NCI-H1930 (cell line): ENCODE measurements at places on chromosomes 4 and X.
A peak's percentile ranks its signal among the peaks of the same experiment; 100 is the strongest.

DNA sequence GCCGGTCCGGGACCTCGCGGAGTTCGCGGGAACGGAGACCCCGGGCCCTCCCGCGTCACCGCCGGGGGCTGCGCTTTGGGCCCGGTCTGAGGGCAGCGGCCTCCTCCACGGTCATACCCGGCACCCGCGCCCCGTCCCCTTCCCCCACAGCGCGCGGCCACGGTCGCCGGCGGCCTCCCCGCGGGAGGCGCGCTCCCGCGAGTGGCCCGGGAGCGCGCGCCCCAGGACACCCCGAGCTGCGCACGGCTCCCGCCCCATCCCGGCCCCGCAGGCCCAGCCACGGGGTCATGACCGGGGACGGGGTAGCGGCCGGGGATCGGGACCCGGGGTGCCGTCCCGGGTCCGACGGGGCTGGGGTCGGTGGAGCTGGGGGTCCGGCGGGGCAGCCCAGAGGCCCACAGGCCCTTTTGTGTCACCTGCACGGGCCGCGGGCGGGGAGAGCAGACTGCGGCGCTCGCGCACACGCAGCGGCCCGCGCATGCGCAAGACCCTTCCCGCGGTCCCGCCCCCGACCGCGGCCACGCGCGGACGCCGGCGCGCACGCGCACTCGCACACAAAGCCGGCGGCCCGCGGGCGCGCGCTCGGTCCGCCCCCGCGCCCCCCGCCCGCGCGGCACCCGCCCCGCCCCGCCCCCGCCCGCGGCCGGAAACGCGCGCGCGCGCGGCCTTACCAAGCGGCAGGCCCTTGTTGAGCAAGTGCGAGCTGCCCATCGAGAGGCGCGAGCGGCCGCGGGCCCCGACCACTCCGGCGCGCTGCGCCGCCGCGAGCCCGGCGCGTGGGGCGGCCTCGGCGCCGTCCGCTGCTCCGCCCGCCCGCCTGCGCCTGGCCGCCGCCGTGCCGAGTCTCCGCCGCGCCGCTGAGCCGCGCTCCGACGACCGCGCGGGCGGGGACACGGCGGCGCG, at the start of gene CTBP1:
CTBP1 (minus strand) TSS at position 886 of the 903 bp plus-strand sequence. CDS start 7,799 bp downstream, outside the sequence.
- peak; percentile 66 for DNase-seq

DNA sequence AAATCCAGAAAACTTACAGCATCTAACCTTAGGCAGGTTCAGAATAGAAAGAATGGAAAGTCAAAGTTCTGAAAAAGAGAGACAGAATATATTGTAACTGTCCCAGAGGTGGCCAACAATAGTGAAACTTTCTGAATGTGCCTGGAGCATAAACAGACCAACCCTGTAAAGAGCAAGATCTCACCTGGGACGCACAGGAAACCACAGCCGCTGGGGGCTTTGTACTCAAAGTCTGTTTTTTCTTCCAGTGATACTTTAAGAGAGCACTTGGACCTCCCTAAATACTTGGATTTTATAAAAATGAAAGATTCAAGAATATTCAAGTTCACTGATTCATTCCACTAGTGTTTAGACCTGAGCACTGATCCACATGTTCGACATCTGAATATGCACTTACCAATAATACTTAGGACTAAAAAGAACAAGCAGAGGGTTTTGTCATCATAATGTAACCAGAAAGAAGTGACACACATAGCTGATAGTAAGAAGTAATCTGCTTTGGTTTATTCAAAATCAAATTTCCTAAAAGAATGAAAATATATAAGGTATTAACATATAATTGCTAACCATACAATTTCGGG, 35.3 kb downstream of the ARAP2 start:
- no peak for DNase-seq

- DNase-seq: no peak
Measured at GRCh38 chr4:71680706-71681105, 103.2 kb downstream of the GC start.

- DNase-seq: no peak
Measured at GRCh38 chr4:39323821-39324220, 42.3 kb downstream of the RFC1 start.

- no peak for DNase-seq
Measured at GRCh38 chr4:169115897-169116254, 105.8 kb upstream of the CBR4 start.

GRCh38 chrX:103687696-103688201, 1.2 kb upstream of the MORF4L2 start:
- peak; percentile 85 for DNase-seq
